ENCODE measurements at places on chromosomes 1 and 21.

DNA sequence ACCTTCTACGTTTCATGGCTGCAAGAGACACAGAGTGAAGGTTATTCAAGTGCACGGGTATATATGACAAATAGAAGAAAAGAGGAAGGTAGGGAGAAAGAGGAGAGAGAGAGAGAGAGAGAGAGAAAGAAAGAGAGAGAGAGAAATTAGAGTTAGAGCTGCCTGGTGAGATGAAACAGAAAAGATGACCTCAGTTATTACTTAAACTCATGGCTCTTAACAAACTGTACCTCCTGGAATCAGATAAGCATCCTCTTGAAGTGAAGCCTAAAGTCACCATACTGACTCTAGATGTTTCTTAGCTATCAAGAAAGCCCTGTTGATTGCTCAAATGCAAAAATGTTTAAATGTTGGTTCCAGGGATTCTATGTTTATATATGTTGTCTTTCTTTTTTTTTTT, 597.7 kb upstream of the ZP4 start:
- DNase-seq, result no peak

- no peak for DNase-seq
These were observed 90.0 kb downstream of the FNBP1L start for GRCh38 chr1:93537924-93538323.

DNA sequence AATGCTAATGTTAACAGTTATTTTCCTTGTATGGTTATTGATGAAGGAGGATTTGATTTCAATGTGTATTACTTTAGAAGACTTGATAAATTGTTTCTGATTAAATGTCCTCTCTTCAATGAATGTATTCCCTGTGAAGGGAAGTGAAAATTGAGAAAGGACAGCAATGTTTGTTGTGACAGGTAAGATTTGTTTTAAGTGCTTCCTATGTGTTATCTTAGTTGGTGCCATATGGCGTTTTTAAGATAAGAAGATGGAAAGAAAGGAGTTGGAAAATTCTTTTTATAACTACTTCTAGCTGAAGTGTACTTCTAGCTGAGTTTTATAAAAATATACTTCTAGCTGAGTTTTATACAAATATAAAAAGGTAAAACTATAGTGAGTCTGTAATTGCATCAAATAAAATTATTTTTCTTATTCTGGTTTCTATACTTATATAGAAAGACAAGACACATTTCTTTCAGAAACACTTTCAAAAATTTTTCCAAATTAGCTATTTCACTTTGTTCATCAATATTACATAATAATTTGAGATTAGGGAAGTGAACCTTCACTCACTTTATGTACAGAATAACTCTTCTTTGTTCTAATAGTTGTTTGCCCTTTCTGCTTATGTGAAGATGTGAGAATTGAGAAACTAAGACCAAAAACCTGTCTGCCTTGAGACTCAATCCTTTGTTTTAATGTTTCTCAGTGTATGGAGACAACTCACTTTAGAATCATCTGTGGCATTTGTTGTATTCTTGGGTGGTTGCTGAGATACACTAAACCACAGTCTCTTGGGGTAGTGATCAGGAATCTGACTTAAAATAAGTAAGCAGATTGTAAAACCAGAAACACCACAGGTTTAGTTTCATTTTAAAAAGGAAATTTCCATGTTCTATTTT, 382.9 kb upstream of the B3GALT2 start:
- DNase-seq, result no peak

DNA sequence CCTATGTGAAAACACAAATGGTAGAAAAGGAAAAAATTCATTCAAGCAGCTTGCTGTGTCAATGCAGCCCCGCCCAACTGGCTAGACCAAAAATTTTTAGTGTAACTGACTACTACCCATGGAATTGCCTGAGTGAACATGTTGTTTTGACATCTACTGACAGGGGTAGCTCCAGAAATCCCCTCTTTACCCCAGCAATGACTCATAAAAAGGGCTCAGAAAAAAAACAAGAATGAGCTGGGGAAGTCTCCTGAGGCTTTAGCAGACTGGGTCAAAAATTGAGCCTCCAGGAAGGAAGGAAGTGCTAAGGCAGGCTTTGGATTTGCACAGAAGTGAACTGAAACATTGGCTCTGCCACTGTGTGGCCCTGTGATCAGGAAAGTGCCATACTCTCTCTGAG, 24.4 kb upstream of the FGGY start:
- DNase-seq, result no peak

DNA sequence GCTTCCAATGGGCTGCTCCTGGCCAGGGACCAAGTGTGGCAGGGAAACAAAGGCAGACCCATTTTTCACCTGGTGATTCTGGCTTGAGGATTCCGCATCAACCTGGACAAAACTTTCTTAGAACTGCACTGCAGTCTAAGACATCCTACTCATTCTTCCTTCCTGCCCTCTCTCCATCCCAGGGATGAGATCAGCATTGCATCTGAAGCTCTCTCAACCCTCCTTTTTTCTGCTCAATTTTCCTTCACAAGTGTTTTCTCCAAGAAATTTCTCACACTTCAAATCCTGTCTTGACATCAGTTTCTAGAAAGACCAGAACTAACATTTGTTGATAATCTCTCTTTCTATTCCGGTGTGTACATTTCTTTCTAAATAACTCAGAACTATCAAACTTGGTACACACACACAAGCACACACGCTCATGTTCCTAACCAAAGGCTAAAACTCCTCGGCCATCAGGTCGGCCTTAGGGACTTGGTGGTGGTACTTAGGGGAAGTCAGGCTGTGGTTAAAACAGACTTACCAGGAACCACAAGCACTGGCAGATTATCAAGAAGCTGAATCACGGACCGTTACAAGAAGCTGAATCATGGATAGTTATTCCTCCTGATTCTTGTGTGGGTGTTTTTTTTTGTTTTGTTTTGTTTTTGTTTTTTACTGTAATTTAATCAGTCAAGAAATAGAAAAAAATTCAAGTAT, 21.0 kb upstream of the CXADR start:
- no peak for DNase-seq

- DNase-seq, result no peak
These were observed 302.0 kb downstream of the DUSP10 start for GRCh38 chr1:221439747-221440501.

- DNase-seq, result no peak
These were observed 138.7 kb downstream of the GALNT2 start for GRCh38 chr1:230205719-230206198.

- no peak for DNase-seq
These were observed 2.3 kb downstream of the CD53 start for GRCh38 chr1:110875216-110875731.

DNA sequence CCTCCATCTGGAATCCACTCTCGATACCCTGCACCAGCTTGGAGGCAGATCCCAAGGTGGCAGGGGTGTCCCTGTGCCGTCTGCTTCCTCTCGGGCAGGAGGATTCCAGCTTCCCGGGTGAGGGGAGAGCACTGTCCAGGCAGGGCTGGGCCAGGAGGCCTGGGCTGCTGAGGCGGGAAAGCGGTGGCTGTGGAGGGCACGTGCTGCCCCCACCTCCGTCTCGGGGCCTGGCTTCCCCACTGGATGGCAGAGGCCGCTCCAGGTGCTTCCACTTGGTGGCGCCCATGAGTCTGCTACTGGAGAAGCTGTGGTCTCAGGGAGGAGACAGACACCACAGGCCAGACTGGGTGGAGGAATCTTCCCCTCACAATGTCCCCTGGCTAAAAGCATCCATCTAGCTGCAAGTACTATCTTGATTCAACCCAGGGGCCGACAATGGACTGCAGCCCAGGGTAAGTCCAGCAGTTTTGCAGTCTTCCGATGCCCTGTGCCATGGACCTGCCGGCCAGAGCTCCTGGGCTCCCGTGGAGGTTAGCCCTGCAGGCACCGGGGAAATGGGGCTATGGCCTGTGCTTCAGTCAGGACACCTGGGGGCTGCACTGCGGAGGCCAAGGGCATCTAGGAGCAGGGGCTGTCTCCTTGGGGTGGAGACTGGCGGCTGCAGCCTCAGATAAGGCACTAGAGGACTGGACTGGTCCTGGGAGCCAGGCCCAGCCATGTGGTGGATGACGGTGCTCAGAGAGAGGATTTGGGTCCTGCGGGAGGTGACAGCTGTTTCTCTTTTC, 41.3 kb upstream of the EIF4G3 start:
- DNase-seq, result no peak

- no peak for DNase-seq
These were observed 195.7 kb upstream of the KIAA0040 start for GRCh38 chr1:175388285-175388684.

DNA sequence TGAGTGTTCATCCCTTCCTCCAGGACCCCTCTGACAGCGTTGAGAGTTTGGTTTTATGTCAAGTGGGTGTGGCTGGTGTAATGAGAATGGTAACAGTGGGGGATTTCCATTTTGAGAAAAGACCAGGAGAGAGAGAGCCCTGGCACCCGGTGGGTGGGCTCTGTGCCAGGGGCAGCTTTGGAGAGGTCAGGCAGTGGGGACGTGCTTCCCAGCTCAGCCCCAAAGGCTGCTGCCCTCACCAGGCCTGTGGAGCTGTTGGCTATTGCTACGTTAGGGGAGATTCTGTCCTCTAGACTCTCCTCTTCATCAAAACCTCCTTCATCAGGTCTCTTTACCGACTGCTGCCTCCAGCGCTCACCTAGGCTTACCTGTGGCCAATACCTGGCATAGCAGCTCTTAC, 176.3 kb downstream of the PTPRU start:
- DNase-seq, result no peak

DNA sequence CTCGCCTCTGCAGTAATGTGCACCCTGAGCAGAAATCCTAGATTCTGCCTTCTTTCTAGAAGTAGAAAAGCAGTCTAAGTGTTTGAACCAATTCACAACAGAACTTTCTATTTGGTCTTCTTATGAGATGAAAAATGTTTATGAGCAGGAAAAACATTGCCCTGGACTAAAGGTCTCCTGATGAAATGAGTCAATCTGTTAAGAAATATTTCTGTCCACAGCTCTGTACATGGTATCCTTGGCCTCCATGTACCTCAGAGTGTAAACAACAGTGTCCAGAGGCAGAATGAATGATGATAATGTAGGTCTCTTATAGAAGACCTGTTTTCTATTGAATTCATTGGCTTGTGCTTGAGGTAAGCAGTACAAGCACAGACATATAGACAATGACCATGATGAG, 6.2 kb upstream of the APCS start:
- no peak for DNase-seq

GRCh38 chr21:33015096-33015495, 10.6 kb upstream of the OLIG2 start:
- DNase-seq, result no peak

GRCh38 chr1:228837817-228838716, 102.8 kb downstream of the RHOU start:
- DNase-seq, result no peak

Measured in NCI-H1930 (cell line).